ENCODE measurements at places on chromosomes 3 and 15.

GRCh38 chr3:30680789-30681648, 74.6 kb downstream of the TGFBR2 start:
- DNase-seq = peak; percentile 44

- DNase-seq = no peak
Measured at GRCh38 chr3:152266221-152266995, 2.3 kb upstream of the MBNL1 start.

DNA sequence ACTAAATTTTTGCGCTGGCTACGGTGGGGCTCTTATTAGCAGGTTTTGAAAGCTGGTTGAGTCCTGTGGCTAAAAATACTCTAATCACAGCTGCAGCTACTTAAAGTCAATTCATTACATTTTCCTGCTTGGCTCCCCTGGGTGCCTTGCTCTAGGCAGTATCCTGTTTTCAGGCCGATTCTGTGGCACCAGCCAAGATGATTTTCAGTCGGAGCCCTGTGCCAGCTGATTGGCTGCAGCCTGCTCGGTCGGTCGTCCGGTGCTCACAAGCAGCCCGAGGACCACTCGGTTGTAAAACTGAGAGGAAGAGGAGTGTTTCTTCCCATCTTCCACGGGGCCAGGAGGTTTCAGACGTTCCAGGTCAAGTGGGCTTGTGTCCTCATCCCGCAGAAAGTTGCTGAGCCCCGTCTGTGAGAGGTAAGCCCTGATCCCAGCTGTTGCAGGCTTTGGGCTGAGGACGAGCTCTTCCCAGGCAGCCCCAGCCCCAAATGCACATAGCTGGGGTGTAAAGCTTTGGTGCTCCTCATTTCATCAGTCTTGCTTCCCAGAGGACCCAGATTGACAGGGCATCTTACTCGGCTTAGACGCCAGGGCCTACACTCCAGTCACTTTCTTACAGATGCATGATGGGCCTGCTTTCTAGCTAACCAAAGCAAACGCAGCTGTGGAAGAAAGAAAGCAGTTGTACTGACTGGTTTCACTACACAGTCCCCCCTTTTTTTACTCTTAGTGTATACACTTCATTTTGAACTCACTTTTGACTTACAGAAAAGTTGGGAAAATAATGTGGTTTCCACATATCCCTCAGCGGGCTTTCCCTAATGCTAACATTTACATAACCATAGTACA, 15.9 kb downstream of the LYSMD4 start:
- no peak for DNase-seq

GRCh38 chr3:60096403-60096802, 1046.6 kb upstream of the CFAP20DC start:
- no peak for DNase-seq

- DNase-seq = peak; percentile 96
Measured at GRCh38 chr15:75335705-75336355, at the start of gene COMMD4. COMMD4 (plus strand) TSS chr15:75336063; CDS start chr15:75336090, 27 bp downstream.

DNA sequence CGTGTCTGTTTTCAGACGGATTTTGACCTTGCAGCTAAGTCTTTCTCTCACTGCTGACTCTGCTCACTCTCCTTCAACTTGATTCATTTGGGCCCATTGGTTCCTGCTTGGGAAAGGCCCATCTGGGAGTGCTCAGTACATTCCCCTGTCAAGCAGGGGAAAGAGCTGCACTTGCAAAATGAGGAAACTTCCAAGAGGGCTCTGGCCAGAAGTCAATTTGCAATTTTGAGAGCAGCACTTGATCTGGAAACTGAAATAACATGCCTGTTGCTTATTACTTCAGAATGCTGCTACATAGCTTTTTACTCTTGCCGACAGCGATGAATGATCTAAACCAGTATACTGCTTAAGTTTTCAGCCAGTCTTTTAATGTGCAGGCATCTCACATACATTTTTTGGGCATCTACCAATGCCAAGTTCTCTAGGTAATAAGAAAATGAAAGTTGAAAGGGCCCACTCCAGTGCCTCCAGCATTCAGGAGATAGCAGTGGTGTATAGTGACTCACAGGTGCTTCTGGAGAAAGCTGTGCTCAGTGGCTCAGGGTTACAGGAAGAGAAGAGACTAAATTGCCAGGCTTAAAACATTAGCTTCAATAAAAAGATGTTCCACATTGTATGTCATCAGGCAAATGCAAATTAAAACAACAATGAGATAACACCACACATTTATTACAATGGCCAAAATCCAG, 70.1 kb upstream of the RORA start:
- DNase-seq = no peak

GRCh38 chr3:38375072-38375471, 28.5 kb downstream of the XYLB start:
- no peak for DNase-seq

DNA sequence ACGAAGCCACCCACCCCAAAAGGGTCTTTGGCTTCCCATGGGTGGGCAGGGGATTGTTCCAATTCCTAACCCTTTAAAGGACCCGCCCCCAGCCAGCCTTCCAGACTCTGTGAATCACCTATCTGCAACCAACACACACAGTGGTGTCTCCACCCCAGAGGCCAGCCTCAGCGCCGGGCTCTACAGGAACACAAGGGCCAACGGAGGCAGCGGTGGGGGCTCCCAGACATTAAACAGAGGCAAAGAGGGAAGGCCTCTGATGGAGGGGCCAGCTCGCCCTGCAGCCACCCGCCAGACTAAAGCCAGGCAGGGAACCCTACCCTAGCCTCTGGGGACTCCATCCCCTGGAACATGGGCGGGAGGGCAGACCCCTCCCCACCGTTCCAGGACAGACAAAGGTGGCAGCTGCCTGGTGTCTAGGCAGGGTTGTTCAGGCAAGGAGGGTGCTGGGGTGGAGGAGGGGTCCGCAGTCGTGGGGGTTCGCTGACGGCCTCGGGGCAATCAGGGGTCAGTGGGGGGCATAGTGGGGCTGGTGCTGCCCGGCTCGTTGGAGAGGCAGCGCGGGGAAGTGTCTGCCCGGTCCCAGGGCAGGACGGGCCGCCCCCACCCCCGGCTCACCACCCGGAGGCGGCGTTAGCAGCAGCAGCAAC, 448 bp downstream of the SHISA5 start:
- peak; percentile 59 for DNase-seq

- DNase-seq = no peak
Measured at GRCh38 chr3:100756441-100756840, 47.1 kb downstream of the TFG start.

All from retina (tissue), 1 donor.